ENCODE measurements at places on chromosomes 7 and 10.

DNA sequence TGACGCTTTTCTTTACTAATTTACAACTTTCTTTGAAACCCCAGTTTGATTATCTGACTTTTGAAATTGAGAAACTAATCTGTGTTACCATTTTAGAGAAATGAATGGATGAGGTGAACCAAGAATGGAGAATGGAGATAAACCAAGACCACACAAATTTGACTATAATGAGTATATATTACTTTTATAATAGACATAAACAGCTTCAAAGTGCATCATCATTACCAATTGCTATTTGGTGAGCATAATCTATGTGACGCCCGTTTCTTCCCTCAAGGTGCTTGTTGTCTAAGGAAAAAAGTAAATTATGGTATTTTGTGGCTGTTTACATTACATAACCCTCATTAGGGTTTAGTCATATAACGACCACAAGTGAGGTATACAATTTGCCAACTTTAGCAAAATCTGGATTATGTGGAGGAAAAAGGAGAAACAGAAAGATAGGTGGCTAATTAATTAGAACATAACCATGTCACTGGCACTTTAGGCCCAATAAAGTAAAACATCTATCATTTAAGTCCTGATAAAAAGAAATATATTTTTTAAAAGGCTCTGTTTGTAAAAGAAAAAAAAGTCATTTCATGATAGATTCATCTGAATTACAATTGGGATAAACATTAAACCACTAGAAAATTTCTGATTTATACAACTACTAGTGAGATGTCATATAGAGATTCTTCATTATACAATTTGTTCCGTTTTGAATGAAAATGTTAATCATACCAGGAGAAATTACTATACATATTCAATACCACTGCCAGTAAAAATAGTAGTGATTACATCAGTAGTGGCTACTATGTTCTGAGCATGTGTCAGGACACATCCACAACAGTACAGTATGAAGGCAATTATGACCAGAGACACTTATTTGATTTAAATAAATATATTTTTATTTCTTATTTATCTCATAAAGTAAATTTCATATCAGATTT, 118.2 kb upstream of the FAM133B start:
- no peak for DNase-seq

DNA sequence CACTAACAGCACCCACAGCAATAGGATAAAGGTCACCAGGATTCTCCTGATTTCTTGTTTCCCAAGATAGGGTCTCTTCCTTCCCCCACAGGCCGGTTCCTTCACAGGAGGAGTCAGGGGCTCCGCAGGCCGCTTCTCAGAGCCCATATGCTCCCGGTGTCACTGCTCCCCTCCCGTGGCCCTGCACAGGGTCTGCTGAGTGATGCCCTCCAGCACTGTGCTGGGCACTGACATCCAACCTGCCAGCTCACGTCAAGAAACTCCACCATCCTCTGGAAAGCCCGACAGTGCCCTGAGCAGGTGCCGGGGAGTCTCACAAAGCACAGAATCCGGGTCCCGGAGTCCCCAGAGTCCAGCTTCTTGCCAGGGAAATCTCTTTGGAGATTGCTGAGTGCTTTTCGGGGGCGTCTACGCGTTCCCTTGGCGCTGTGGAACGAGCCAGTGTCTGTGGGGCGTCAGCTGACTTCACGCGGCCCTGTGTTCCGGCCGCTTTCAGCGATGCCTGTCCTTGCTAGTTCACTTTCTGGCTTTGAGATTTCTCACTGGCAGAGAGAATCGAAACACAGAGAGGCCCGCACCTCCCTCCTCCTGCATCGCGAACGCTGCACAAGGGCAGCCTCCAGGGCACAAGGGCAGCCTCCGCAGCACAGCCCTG, 567.5 kb downstream of the DNAJB6 start:
- DNase-seq, result no peak

- no peak for DNase-seq
Observed at GRCh38 chr10:69855346-69856111, 53.8 kb downstream of the COL13A1 start.

GRCh38 chr7:119514326-119514725, 758.6 kb upstream of the KCND2 start:
- no peak for DNase-seq

- no peak for DNase-seq
Observed at GRCh38 chr7:78530351-78530750, 731.8 kb downstream of the PHTF2 start.

- peak; percentile 82 for DNase-seq
Observed at GRCh38 chr10:101050208-101051069, 11.3 kb upstream of the KAZALD1 start.

GRCh38 chr10:94264085-94264484, 98.7 kb downstream of the NOC3L start:
- no peak for DNase-seq

DNA sequence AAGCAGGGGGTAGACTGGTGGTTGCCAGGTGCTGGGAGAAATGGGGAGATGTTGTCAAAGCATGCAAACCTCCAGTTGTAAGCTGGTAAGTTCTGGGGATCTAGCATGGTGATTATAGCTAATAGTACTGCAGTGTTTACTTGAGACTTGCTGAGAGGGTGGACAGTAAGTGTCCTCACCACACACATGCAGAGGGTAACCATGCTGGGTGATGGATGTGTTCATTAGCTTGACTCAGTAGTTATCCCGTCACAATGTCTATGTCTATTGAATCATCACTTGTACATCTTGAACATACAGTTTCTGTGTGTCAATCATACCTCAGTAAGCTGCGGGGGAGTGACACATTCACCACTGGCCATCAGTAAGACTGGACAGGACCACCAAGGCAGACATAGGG, 42.1 kb downstream of the GSDME start:
- DNase-seq, result no peak

DNA sequence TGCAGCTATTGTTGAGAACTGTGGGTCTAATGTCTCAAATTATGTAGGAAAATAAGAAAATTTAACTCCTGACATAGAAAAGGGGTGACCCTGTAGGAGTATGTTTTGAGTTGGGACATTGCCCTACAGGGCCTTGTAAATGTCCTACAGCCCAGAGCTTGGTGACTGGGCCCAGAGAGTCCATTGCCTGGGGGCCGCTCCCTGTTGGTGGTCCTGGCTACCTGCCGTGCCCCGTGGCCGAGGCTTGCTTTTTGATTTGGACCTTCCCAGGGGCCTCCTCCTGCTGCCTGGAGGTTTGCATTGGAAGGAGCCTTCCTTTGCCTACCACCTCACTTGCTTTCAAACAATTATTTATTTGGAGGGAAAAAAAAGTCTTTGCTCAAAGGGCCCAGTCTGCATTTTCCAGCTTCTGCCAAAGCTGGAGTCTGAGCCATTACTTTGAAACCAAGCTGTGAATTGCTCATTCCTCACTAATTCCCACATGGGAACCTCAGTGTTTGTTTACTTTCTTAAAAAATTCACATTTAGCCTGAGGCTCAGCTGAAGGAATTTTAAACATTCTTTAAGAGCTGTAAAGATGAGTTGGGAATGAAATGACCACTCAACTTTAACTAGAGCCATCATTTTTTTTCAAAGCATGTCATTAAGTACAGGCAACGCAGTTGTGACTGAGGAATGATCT, 355.0 kb downstream of the GLRX3 start:
- DNase-seq, result no peak

DNA sequence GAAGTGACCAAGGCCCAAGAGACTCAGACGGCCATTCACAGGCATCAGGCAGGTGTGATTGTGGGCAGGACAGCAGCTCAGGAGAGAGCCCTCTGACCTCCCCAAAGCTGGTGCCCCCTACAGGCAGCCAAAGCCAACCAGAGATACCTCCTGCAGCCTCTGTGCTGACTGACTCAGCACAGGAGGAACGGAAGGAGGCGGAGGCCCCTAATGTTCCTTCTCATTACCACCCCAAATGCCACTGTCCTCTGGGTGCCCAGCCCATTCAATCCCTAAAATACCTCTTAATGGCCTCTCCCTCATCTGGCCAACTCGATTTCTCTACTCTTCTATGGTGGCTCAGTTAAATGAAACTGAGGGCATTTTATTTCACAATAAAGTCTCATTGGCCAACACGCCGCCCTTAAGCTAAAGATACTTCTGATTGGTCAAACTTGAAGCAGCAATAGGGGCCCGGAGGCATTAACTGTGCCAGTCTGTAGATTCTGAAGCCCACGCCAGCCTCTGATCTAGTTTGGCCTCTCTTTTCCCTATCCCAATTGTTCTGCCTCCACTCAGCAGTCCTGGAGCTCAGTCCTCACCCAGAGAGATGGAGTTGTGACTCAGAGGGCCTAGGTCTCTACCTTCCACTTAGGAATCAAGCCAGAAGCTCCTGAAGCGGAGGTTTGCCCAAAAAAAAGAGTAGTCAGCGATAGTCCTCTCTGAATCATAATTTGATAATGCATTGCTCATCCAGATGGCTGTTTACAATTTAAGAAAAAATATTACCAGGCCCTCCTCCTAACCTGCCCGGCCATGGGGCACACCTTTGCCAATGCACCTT, 1.2 kb downstream of the CYREN start:
- peak; percentile 75 for DNase-seq

DNA sequence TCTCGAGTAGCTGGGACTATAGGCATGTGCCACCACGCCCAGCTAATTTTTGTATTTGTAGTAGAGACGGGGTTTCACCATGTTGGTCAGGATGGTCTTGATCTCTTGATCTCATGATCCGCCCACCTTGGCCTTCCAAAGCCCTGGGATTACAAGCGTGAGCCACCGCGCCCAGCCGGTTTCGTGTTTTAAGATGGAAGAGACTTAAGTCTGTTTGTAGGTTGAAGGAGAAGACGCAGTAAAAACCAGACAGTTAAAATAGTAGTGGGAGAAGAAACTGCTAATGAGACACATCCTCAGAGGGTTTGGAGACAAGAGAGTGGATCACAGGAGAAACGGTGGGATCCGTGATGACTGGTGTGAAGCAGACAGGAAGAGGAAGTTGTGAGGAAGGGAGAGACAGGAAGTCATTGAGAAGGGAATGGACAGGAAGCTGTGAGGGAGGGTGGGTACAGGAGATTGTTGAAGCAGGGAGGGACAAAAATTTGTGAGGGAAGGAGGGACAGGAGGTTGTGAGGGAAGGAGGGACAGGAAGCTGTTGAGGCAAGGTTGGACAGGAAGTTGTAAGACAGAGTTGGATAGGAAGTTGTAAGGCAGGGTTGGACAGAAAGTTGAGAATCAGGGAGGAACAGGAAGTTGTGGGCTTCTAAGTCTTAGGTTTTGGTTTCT, 115.5 kb downstream of the WDFY4 start:
- no peak for DNase-seq

DNA sequence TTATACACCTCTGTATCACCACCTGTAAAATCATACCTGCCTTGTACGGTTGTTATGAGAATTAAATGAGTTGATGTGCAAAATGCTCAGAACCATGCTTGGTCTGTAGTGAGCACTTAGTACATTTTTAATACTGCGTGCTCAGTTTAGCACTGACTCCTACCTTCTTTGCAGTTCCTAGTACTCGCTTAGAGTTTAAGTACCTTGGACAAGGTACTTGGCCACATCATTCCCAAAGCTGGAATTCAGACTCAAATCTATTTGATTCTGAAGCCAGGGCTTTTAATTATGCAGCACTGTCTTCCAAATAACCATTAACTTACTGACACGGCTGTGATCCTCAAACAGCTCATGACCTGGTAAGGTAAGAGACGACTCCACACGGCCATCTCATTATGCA, 100.0 kb upstream of the AGK start:
- no peak for DNase-seq

DNA sequence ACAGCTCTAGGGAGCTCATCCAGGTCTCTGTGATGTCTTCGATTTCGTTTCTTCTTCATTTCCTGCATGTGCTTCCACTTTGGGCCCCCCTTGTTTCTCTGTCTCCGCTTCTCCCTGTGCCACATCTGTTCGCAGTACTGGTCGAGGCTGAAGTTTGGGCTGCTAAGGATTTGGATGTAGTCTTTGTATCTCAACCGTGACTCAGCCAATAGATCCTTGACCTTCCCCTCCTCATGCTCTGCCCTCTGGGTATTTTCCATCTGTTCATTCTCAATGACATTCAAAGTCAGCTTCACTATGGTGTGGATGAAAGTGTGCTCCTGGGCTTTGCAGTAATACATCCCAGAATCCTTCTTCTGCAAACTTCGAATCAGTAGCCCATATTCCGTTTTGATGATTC, 187.4 kb downstream of the SEMA3D start:
- no peak for DNase-seq

- DNase-seq, result no peak
Observed at GRCh38 chr7:128431754-128432153, 22.0 kb upstream of the IMPDH1 start.

- no peak for DNase-seq
Observed at GRCh38 chr10:36224431-36224985, 582.4 kb upstream of the FZD8 start.

GRCh38 chr7:123492485-123492884, 41.9 kb downstream of the IQUB start:
- no peak for DNase-seq

- DNase-seq, result no peak
Observed at GRCh38 chr7:124909808-124910207, 19.8 kb downstream of the POT1 start.

DNA sequence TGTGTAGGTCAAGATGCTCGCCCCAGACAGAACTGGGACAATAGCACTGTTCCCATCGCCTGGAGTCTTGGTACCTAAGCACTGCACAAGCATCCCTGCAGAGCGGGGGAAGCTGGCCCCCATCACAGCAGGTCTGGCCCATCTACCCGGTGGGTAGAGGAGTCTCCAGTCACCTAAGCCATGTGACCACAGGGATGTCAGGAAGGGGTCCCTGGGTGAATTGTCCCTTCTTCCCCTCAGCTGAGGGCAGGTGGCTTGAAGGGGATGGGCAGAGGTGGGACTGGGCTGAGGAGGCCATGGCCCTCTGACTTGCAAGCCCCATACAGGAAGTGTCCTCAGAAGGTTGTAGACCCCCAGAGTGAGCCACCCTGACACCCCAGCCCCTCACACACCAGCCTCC, 39.7 kb downstream of the FRMPD2 start:
- no peak for DNase-seq

GRCh38 chr10:70445718-70446657, 4.5 kb upstream of the NODAL start:
- DNase-seq, result no peak

GRCh38 chr7:80943342-80943741, 24.5 kb upstream of the SEMA3C start:
- no peak for DNase-seq

GRCh38 chr10:184911-185310, 49.7 kb downstream of the ZMYND11 start:
- no peak for DNase-seq

DNA sequence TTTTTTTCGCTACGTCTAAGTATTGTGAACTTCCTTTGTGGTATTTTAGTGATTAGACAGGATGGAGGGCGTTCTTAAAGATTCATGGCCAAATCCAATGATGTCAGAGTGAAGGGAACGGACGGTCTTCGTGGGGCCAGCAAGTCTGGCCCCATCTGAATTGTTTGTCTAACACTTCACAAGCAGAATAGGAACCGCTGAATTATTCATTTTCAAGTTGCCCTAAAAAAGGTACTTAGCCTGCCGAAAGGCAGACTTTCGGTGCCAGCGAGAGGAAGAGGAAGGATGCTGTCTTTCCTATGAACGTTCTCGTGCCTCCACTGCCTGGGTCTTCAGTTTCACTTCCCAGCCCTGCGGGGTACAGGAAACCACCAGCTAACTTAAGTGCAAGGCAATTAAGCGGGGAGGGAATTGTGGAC, 145.7 kb upstream of the SH2B2 start:
- peak; percentile 17 for DNase-seq
